ENCODE measurements at places on chromosomes 3 and 15.

DNA sequence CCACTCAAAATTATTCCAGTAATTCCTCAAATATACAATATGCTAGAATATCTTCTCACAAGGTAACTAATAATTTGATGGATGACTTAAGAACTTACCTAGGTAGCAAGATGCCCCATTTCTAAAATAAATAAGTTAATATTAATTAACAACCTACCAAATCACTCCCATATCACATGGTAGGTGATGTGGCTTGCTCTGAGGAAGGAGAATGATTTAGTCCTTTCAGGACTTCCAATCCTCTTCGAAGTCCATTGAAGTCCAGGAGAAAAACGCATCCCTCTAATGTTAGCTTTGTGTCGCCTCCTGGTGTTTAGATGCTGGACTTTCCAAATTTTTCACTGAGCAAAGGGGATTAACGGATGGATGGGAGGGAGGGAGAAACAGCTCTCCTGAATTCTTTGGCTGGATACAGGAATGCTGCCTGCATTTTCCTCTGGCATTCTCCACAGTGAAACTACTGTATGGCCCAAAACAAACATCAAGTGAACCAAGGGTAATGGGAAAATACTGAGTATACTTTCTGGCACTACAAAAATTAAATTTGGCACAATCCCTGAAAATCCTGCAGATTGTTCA, 58.6 kb downstream of the PRICKLE2 start:
- no peak for DNase-seq

GRCh38 chr3:31724651-31725050, 191.9 kb downstream of the STT3B start:
- no peak for DNase-seq

GRCh38 chr3:101719604-101720185, 4.7 kb upstream of the CEP97 start:
- DNase-seq: no peak

GRCh38 chr3:32843510-32844321, 25.9 kb downstream of the TRIM71 start:
- no peak for DNase-seq

GRCh38 chr3:135911110-135911509, 54.4 kb upstream of the PPP2R3A start:
- DNase-seq: no peak

DNA sequence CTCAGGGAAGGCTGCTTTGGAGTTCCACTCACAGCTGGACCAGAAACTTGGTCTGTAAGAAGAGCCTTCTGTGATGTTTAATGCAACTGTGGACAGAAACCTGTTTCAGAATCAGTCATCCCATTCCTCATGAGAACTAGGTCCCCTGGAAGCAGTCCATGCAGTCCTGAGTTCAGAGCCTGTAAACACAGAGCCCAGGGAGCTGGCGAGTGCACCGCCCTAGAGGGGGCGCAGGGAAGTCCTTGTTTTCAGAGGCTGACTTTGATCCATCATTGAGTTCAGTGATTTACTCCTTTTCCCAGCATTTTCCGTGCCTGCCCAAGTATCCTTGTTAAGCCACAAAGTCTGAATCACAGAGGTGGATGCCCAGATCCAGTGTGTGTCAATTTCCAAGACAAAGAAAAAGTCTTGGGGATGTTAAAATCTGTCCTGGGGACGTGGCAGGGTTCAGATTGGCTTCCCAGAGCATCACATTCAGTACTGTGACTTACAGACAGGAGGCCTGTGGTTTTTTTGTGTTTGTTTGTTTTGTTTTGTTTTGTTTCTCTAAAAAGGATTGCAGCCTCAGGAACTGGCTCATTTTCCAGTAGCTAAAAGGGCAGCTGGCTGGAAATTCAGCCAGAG, 9.8 kb upstream of the TXNRD3 start:
- DNase-seq: no peak

GRCh38 chr3:69359339-69359893, 26.5 kb downstream of the FRMD4B start:
- DNase-seq: no peak

DNA sequence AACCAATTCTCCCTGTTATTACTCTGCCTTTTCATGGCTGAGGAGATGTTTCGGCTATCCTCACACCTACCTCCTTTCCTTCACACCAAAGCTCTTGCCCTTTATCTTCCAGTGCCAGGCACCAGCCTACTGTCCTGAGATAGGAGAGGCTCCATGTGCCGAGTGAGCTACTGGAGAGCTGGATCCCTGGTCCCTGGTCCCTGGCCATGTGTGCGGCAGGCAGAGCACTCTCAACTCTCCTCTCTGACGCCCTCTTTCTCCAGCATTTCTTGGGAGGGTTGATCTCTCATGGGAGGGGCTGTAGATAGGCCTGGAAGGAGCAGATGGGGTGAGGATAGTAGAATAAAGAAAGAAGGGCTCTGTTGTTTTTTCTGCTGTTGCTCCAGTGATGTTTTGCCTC, 277.1 kb upstream of the UMPS start:
- no peak for DNase-seq

DNA sequence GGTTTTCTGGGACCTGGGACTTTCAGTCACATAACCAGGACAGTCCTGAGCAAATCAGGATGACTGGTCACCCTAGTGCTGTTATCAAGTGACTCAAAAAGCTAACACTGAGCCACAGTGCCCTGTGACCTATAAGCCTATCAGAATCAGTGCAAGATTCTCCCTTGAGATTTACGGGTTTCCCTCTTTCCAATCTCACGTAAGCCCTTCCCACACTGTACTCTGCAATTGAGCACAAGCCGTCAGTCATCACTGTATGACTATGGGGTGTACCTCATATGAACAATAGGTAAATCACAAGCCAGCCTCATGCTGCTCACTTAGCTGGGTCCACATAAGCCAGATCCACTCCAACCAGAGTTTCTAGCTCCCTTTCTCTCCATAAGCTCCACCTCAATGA, 21.0 kb upstream of the CLDN18 start:
- DNase-seq: no peak

GRCh38 chr15:65286069-65286703, 497 bp downstream of the PARP16 start:
- no peak for DNase-seq

DNA sequence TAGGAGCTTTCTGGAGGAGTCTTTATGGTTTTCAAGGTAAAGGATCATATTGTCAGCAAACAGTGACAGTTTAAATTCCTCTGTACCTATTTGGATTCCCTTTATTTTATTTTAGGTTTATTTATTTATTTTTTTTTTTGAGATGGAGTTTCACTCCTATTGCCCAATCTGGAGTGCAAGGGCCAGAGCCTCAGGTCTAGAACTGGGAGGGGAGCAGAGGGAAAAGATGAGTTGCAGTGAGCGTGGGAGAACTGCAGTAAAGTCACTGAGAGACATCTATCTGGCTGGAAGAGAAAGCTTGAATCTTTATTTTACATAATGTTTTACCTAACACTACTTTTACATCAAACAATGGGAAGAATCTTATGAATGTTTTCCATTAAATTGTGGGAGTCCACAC, 49.5 kb upstream of the GK5 start:
- DNase-seq: no peak

GRCh38 chr3:66312039-66312438, 91.2 kb downstream of the SLC25A26 start:
- DNase-seq: no peak

- DNase-seq: no peak
Measured at GRCh38 chr3:197260491-197261163, 37.8 kb downstream of the DLG1 start.

GRCh38 chr3:36741285-36741684, 23.1 kb downstream of the DCLK3 start:
- DNase-seq: no peak

- DNase-seq: no peak
Measured at GRCh38 chr3:65186268-65186667, 498.5 kb upstream of the ADAMTS9 start.

GRCh38 chr3:61438253-61439121, 122.9 kb upstream of the PTPRG start:
- no peak for DNase-seq

DNA sequence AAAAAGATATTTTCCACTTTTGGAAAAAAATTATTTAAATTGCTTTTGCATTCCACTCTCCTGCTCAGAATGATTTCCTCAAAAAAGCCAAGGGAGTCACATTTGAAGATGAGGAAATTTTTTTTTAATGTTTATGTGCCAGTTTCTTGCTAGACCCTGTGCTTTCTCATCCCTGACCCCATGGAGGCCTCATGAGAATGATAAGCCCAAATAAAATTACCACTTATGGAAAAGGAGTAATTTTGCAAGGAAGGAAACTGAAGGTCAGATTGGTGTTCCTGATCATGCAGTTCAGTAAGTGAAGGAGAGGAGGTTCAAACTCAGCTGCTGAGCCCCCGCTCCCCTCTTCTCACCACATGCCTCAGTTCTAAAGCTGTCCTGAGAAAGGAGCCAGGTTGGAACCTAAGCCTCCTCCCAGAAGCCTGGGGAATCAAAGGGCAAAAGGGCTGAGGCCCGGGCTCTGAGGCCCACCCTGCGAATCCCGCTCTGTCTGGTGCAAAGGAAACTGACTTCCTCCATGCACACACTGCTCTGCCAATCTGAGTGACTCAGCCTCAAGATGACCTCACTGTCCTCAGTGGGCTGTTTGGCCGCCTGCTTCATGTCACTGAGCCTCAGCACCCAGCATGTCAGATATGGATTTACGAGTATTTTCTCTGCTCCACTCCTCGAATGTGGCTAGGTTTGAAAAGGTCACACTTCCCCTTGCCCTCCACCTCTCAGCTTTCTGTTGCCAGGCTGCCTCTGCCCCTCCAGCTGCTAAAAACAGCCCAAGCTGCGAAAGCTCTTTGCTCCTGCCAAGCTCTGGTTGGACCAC, 56.9 kb upstream of the FLNB start:
- no peak for DNase-seq

- DNase-seq: no peak
Measured at GRCh38 chr3:18233987-18234716, 191.0 kb downstream of the SATB1 start.

DNA sequence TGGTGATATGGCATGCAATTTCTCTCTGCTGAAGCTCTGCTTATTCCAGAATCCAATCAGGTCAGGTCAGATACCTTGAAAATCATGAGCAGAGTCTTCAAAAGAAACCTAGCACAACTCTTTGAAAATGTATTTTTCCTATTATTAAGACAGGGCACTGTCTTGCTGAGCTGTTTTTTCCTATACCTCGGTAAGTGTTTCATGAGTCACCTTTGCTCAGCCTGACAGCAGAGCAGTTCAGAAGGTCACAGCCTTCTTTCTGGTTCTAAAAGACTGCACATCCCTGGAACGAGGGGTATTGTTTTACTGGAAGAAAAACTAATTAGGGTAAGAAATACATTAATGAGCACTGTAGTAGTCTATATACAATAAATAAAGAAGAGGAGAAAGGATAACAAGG, 422.0 kb downstream of the SOX2 start:
- DNase-seq: no peak

GRCh38 chr15:51170882-51171633, 76.4 kb upstream of the TNFAIP8L3 start:
- no peak for DNase-seq

GRCh38 chr3:142003291-142003690, 126.8 kb downstream of the ATP1B3 start:
- DNase-seq: no peak

GRCh38 chr15:26887926-26888666, 21.2 kb downstream of the GABRA5 start:
- no peak for DNase-seq

- no peak for DNase-seq
Measured at GRCh38 chr3:191901741-191902140, 440.8 kb downstream of the PYDC2 start.

GRCh38 chr3:36282766-36283165, 97.5 kb upstream of the STAC start:
- no peak for DNase-seq

DNA sequence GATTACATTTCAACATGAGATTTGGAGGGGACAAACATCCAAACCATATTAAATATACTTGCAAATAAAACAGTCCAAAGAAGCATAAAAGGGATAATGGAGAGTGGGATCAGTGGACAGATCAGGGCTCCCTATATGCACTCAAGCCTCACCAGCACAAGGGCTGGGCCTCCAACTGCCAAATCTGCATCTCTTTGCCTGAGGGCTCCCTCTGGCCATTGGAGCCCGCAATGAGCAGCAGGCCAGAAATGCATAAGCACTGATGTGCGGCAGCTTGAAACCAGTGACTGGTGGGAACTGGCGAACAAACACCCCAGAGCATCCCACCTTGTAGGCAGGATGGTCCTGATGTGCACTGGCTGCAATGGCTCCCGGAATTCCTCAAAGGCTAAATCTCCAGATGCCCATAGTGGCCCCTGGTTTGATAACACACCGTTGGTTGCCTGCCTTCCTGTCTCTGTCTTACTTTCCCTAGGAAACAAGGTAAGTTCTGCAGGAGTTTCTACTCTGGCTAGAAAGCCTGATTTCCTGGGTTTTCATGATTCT, 55.9 kb upstream of the POMGNT2 start:
- DNase-seq: no peak

GRCh38 chr15:72790302-72790910, 6.8 kb upstream of the ADPGK start:
- DNase-seq: no peak

- DNase-seq: peak; percentile 77
Measured at GRCh38 chr15:60695713-60696522, 217.0 kb upstream of the ICE2 start.

DNA sequence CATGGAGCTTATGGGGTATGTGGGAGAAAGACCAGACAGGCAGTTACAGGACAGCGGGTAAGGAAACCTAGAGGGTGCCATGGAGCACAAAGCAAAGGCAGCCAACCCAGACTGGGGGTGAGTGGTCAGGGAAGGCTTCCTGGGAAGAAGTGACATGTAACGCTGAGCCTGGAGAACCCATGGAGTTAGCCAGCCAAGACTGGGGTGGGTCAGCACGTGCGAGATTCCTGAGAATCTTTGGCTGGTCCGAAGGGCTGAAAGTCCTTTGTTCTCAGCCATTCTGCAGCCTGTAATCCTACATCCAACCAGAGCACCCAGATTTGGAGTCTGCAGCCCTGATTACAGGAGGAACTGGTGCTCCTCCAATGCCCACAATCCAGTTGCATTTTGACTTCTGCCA, 120.1 kb upstream of the WNT5A start:
- DNase-seq: no peak

DNA sequence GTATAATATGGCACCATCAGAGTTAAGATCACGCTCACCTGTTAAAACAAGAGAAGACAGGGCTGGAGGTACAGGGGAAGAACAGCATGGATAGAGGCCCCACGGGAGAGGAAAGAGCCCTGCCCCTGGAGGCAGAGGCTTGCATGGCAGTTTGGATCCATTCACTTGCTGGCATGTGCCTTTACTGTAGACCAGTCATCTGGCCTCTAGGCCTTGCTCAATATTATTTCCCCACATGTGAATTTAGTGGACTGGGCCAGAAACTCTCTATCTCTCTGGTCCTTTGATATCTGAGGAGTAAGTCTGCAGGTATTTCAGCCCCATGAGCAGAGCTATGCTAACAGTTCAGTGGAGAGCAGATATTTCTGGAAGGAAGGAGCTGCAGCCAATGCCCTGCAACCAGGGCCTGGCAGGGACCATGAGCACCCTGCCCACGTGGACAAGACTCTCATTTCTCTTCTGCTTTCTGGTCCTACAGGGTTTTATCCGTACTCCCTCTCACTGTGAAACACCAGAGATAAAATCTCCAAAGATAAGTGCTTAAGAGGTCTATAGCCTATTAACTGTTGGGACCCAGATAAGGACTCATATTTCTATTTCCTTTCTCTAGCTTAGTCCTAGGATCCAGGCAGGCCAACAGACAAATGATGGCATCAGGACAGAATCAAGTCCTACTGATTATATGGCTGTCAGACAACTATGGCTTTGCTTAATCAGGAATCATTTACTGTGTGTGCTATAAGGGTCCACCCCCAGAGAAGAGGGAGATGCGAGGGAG, 65.0 kb downstream of the CLDN11 start:
- DNase-seq: no peak

GRCh38 chr3:139928708-139929505, 6.1 kb upstream of the CLSTN2 start:
- no peak for DNase-seq

GRCh38 chr3:69252631-69253030, 130.2 kb upstream of the LMOD3 start:
- no peak for DNase-seq

Data from activated T-cell treated with anti-CD3 and anti-CD28 coated beads for 48 hours (primary cell).